Left renal pelvis (tissue), 4 donors: ENCODE measurements at places on chromosomes 7 and 10.

DNA sequence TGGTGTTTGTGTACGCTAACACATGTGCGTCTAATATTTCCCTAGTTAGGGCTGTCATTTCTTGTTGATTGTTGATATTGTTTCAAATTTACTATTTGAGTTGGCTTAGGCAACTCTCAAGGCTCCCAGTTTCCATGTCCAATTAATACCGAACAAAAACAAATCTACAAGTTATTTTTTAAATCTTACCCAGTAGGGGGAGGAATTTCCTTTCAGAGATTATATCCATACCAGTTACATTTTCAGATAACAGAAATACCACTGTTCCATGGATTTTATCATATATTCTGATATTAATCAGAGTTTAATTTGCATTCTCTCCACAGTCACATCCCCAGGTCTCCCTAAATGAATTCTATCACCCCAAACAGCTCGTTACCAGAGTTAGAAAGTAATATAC, 7.2 kb upstream of the AKR1B10 start:
- DNase-seq: no peak

DNA sequence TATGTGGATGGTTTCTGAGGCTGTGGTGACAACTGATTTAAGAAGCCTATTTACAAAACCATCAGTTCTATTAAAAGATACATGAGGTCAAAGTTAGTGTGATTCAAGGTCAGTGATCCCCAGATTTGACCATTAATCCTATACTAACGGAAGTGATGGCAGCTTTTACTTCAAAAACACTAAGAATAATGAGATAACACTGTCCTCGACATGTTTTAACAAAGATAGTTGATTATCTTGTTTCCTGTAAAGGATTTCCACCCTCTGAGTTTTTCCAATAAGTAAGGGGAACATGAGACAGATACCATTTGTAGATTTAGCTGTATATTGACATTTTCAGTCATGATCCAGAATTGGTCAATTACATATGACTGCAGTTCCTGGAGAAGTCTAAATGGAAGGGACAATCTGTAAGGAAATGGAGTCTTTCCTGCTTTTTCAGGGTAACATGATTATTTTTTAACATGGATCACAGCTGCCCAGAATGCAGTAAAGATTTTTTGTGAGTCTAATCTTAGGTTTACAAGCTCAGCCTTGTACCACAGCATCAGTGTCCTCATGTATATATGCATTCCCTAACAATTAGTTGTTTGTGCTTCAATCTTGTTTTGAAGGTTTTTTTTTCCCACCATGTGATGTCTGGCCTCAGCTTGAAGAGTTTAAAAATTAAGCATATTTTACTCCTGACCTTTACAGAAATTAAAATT, 188.0 kb downstream of the PPP1R9A start:
- no peak for DNase-seq

- DNase-seq: no peak
Observed at GRCh38 chr7:36278620-36279172, 111.0 kb upstream of the ANLN start.

GRCh38 chr10:43188702-43189101, 50.5 kb downstream of the CSGALNACT2 start:
- DNase-seq: no peak

DNA sequence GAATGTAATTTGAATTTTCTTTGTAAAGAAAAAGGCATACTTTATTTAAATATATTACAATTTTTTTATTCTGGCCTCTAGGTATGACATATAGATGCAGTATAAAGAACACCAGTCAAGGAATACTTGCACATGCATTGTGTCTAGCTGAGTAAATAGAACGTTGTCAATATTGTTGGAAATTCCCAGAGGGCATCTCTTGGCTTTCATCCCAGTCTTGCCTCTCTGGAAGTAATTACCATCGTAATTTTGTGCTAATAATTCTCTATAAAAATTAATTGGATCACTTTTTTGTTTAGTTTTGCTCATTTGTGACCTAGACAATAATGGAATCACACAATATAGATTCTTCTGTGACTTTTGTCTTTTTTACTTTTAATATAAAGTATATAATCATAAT, 1052.3 kb upstream of the CELF2 start:
- no peak for DNase-seq
